ENCODE measurements at places on chromosomes 4 and X.

GRCh38 chr4:17030543-17030942 is 132.1 kb upstream of the LDB2 start:
- DNase-seq: peak; percentile 22

DNA sequence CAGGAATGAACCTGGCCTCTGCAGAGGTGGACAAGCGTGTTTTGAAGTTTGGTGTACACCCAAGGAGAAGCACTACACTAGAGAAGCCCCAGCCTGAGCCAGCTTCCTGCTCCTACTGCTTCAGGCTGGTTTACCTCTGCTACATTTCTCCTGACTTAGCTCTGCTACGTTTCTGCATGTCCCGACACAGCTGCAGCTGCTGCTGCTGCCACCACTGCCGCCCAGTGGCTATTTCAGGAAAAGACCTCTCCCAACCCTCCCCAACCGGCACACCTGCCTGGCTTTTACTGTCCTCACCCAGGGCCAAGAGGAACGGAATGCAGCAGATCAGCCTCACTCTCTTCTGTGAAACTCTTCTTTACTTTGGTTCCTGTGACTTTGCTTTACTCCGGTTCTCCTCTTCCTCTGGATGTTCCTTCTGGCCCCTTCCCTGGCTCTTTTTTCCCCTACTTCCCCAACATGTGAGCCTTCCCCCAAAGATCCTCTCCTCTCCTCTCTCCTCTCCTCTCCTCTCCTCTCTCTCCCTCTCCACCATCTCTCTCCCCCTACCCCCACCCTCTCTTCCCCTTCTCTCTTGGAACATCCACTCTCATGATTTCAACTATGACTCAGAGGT is 3.1 kb upstream of the P2RY4 start:
- DNase-seq: no peak

GRCh38 chr4:181538431-181538830 is 704.8 kb upstream of the TENM3 start:
- DNase-seq: no peak

- DNase-seq: no peak
Observed at GRCh38 chr4:79034544-79034943, 95.3 kb upstream of the PAQR3 start.

DNA sequence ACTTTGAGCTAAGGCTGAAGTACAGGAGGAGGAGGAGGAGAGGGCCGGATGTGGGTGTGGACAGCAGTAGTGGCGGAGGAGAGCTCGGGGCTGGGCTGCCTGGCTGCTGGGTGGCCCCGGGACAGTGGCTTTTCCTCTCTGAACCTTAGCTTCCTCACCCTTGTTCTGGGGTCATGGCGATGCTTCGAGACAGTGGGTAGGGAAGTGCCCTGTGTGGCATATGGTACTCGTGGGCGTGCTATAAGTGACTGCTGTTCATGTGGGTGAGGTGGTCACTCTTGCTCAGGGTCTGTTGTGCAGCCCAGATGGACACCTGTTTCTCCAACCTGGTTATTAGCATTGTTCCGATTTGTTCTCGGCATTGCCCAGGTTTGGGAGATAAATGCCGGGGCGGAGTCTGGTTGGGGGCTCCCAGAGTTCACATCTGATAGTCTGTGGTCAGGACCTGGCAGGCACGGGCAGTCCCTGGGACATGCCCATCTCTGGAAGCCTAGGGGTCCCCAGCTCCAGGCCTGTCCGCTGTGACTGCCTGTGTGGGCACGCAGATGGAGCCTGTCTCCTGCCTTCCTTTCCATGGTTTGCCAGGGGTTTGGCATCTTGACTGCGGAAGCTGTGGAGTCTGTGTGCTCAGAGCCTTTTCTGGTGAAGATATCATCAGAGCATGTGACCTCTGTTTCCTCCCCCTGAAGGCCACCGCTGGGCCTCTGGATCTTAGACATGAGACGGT is 4.9 kb upstream of the CPZ start:
- DNase-seq: peak; percentile 21

DNA sequence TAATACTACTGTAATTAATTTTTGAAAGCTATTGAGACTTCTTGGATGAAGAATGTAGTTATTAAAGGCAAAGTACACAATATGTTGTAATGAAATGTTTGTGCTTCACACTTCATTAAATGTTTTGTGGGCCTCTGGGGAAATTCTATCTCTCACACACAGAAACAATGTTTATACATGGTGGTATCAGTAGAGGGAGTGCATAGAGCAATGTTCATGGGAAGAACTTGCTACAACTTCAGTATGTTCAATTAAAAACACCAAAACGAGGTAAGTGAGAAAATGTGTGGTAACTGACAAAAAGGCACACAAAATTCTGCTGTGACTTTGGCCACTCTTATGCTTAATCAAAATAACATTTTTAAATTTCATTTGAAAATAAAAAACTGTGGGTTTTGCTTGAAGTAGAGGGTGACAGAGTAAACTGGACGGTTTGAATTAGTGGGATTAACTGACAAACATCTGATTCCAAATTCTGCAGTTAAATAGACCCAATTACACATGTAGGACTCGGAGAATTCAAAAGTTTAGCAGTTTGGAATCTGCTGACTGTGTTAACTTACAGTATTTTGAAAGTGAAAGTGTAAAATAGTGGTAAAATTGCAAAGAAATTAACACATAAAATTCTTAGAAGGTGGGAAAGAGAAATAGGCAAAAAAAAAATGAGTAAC is 111.4 kb upstream of the TTC29 start:
- DNase-seq: no peak

- DNase-seq: no peak
Observed at GRCh38 chr4:56976837-56977320, 527 bp downstream of the NOA1 start.

- no peak for DNase-seq
Observed at GRCh38 chr4:40788331-40788730, 38.6 kb downstream of the NSUN7 start.

- DNase-seq: no peak
Observed at GRCh38 chrX:148309413-148309812, 191.0 kb upstream of the AFF2 start.

DNA sequence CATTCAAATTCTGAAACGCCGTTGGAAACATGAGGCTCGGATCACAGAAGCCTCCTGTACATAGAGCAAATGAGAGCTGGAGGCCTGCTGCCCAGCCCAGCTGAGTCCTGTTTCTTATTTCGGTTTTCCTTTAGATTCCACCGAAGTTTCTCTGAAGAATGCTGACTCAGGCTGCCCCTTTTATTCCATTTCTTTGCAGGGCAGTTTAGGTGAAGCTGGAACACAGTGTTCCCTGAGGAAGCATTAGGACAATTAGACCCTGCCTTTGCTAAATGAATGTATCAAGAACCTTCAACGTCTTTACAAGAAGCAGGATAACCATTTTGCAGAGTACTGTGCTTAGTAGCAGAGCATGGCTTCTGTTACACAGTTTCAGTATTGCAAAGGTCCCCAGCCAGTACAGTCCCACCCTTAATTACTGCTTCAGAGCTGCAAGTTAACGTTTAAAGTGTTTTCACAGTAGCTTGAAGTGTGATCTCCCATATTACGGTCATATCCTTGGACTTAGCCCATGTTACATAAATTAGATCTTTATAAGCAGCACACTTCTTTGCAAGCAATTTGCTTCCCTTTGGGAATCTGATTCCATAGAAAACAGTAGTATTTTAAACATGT is 117.0 kb downstream of the TBL1X start:
- DNase-seq: no peak

- DNase-seq: no peak
Observed at GRCh38 chr4:42555828-42556227, 101.1 kb downstream of the ATP8A1 start.

- DNase-seq: no peak
Observed at GRCh38 chr4:31408121-31408520, 688.0 kb downstream of the PCDH7 start.

DNA sequence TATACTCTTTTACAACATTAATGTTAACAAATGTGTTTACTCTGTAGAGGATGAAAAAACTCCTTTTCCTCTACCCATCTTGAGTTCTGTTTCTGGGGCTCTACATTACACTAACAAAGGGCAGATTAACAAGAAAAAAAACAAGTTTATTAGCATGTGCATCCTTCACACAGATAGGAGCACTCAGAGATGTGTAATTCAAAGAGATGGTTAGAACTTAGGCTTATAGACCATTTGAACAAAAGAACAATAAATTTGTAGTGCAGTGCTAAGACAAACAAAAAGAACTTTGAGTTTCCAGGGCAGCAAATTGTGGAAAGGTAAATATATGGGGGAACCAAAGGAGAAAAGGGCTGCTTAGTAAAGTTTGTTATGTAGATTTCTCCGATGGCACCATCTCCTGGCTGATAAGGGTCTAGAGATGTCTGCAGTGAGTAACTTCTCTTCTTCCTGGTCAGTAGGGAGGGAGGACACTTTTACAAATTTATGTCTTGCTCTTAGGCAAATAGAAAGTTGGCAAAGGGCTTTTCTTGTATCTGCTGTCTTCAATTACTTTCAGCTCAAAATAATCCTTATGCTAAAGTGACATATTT is 1249.9 kb upstream of the TENM3 start:
- DNase-seq: no peak

DNA sequence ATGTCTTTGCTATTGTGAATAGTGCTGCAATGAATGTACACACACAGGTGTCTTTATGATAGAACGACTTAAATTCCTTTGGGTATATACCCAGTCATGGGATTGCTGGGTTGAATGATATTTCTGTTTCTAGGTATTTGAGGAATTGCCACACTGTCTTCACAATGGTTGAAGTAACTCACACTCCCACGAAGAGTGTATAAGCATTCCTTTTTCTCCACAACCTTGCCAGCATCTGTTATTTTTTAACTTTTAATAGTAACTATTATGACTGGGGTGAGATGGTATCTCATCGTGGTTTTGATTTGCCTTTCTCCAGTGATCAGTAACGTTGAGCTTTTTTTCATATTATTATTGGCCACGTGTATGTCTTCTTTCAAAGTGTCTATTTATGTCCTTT is 17.6 kb upstream of the DCUN1D4 start:
- no peak for DNase-seq

- no peak for DNase-seq
Observed at GRCh38 chr4:75702919-75703411, 21.4 kb upstream of the USO1 start.

GRCh38 chrX:154981116-154981411 is 41.5 kb downstream of the F8 start:
- no peak for DNase-seq

DNA sequence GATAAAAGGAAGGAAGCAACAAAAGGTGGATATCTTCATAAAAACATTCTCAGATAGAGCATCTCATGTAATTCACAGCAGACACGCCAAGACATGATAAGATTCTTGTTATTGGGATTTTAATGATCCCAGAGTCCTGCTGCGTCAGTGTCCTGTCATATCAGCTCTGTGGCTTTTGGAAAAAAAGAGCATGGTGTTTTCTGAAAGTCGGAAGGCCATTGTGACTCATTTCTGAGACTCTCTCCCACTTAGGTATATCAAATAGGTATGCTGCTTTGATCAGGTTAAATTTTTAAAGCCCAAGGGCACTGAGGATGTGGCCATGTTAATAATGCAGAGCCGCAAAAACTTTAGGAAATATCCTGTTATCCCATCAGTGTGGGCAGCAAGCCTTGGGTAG is 481.0 kb downstream of the KCNIP4 start:
- no peak for DNase-seq

- no peak for DNase-seq
Observed at GRCh38 chrX:7926501-7926900, 712 bp downstream of the PNPLA4 start.

DNA sequence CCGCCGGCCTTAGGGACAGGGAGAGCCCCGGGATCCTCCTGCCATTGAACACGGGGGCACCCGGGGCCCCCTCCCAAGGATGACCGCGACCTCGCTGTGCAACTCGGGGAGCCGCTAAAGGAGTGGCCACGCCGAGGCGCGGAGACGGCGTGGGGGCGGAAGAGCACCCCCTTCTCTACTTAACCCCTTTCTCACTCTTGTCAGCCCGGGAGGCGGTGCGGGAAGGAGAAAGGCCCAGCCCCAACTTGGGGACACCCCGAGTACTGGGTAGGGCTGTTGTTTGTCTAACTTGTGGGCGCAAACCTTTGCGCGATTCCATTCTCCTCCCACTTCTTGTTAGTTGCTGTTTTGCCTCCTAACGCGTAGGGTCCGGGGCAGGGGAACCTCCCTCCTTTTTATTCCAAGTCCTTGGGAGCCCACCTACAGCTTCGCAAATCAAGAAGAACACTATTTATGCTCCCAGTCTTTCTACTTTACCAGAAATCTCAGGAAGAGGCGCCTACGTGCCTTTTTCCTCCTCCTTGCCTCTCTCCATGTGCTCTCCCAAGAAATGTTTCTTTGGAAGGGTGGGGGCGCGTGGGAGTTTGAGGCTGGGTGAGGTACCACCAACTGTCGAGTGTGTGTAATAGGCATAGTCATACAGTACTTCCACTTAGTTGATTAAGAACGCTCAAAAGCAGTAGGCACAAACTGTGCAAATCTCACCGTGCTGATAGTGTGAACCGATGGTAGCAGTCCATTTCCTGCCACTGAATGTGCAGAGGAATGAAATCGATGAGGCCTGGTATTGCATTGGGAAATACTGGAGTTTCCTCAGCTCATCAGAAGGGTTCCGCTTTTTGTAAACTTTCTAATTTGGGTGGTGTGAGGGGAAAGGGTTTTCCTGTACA is 813 bp downstream of the DIAPH2 start:
- DNase-seq: no peak

DNA sequence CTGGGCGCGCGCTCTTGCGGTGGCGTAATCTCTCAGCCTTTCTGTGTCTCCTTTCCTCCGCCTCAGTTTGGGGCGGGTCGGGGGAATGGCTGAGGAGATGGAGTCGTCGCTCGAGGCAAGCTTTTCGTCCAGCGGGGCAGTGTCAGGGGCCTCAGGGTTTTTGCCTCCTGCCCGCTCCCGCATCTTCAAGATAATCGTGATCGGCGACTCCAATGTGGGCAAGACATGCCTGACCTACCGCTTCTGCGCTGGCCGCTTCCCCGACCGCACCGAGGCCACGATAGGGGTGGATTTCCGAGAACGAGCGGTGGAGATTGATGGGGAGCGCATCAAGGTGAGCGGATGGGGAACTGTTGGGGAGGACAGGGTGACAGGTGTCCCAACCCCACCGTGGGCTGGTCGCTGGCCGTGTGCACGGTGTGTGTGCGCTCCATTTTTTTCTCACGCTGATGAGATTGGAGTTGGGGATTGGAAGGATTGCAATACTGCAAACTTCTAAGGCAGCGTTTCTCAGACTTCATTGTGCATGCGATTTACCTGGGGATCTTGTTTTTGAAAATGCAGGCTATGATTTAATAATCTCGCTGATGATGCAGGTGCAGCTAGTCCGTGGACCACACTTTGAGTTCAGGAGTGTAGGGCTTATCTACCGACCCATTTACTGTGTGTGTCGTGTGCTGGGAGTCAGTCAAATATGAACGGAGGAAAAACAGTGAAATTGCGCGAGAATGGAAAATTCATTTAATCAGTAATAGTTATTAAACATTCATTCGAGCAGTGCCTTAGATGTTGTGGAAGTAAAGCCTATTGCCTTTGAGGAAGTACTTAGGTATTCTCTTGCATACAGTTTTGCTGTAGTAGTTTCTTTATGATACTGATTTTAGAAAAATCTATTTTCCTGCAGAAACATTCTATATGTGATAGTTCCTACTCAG is at the start of gene RAB33B:
RAB33B (plus strand) TSS at position 11 of the 935 bp plus-strand sequence; CDS start at position 86, 75 bp downstream.
- peak; percentile 32 for DNase-seq

GRCh38 chr4:57055886-57056285 is 54.3 kb downstream of the IGFBP7 start:
- DNase-seq: no peak

GRCh38 chr4:18180892-18181291 is 159.3 kb upstream of the LCORL start:
- no peak for DNase-seq

All from 8988T (cell line).